ENCODE measurements at places on chromosomes 2 and 18. TPM values are rescaled to one million over a fixed set of nuclear protein-coding genes. Genes with fewer than 3 reads are reported as not detected.

Gene SOWAHC
- total RNA-seq: 17.9 TPM

Gene SERPINB13
- 0.33 TPM for total RNA-seq

Gene WDR75
- 66.4 TPM for total RNA-seq

Gene TRIM43
- total RNA-seq: not detected

Gene ABCG8
- 0.27 TPM for total RNA-seq

Gene CFAP53
- 1.2 TPM for total RNA-seq

Gene TTN
- total RNA-seq: 286 TPM

Gene LINC00305
- not detected for total RNA-seq

Gene UPP2
- 0.33 TPM for total RNA-seq

Gene FAP
- 82.5 TPM for total RNA-seq

Gene IL18R1
- 1.6 TPM for total RNA-seq

Gene FAM228A
- 1.6 TPM for total RNA-seq

Gene STEAP3
- 2.6 TPM for total RNA-seq

Gene FMNL2
- 73.3 TPM for total RNA-seq

Gene SLC5A7
- total RNA-seq: 1.1 TPM

Gene PID1
- total RNA-seq: 31.1 TPM

Gene FEV
- total RNA-seq: not detected

Gene SLC19A3
- 3.1 TPM for total RNA-seq

Gene KCNJ13
- total RNA-seq: 8.2 TPM

Gene ZC3H6
- total RNA-seq: 31.9 TPM

Gene MSTN
- 7.2 TPM for total RNA-seq

Gene LRRTM1
- 2.0 TPM for total RNA-seq

Gene SERPINB11
- total RNA-seq: 0.93 TPM

Gene MRO
- 1.3 TPM for total RNA-seq

Gene CERKL
- 39.1 TPM for total RNA-seq

Gene AGBL5
- 19.0 TPM for total RNA-seq

Gene DSG1
- 8.5 TPM for total RNA-seq

Gene COBLL1
- total RNA-seq: 92.7 TPM

Gene ATG16L1
- total RNA-seq: 49.8 TPM

Gene WNT6
- total RNA-seq: 1.0 TPM
